ENCODE measurements at places on chromosomes 5 and 9. TPM values are rescaled to one million over a fixed set of nuclear protein-coding genes. Genes with fewer than 3 reads are reported as not detected.

Gene LARP1
- 173 TPM for total RNA-seq

Gene PRDM9
- not detected for total RNA-seq

Gene GPX3
- 3.1 TPM for total RNA-seq

Gene GMCL2
- total RNA-seq, result not detected

Gene MELK
- total RNA-seq, result 38.9 TPM

Gene SLC6A18
- not detected for total RNA-seq

Gene PCDHA10
- under 0.01 TPM for total RNA-seq

Gene ARHGEF37
- not detected for total RNA-seq

Gene C5orf58
- not detected for total RNA-seq

Gene GOLM1
- total RNA-seq, result 37.1 TPM

Gene KIAA0825
- total RNA-seq, result 6.2 TPM

Gene DOCK8
- total RNA-seq, result under 0.01 TPM

Gene SHISAL2B
- total RNA-seq, result not detected

Gene PIP5KL1
- total RNA-seq, result 5.5 TPM

Gene C9orf153
- total RNA-seq, result 0.20 TPM

Gene ZFYVE16
- total RNA-seq, result 17.6 TPM

Gene BTNL3
- not detected for total RNA-seq

Gene RIC1
- 27.6 TPM for total RNA-seq

Gene PKN3
- 1.8 TPM for total RNA-seq

Gene MCC
- total RNA-seq, result 29.1 TPM

Gene SPINK7
- total RNA-seq, result not detected

Gene EPB41L4A
- total RNA-seq, result 4.8 TPM

Gene VAV2
- 11.8 TPM for total RNA-seq

Gene SPINK13
- not detected for total RNA-seq

Gene FAM153A
- total RNA-seq, result not detected

Gene PDLIM4
- total RNA-seq, result 62.1 TPM

Gene FAM200C
- 3.9 TPM for total RNA-seq

Measured in subcutaneous preadipocyte (primary cell).